GM23338 (cell line): ENCODE measurements at places on chromosomes 3 and 15.
A peak's percentile ranks its signal among the peaks of the same experiment; 100 is the strongest.

GRCh38 chr3:151940481-151940880 lies 67.0 kb downstream of the SUCNR1 start:
- DNase-seq: no peak

- no peak for DNase-seq
These were observed 49.1 kb upstream of the SEC22A start for GRCh38 chr3:123152687-123153086.

DNA sequence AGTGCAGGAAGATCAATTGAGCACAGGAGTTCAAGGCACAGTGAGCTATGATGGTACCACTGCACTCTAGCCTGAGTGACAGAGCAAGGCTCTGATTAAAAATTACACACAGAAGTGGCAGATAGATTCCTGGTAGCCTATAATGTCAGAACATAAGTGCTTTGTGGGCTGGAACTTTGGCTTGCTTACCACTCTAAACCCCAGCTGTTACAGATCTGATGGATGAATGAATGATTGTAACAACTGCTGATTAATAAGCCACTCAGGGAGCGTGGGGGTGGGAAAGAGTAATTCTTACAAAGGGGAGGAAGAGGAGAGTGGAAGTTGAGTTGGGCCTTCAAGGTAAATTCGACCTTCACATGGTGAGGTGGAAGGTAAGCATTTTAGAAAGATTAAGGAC lies 40.9 kb upstream of the PTPN23 start:
- no peak for DNase-seq

DNA sequence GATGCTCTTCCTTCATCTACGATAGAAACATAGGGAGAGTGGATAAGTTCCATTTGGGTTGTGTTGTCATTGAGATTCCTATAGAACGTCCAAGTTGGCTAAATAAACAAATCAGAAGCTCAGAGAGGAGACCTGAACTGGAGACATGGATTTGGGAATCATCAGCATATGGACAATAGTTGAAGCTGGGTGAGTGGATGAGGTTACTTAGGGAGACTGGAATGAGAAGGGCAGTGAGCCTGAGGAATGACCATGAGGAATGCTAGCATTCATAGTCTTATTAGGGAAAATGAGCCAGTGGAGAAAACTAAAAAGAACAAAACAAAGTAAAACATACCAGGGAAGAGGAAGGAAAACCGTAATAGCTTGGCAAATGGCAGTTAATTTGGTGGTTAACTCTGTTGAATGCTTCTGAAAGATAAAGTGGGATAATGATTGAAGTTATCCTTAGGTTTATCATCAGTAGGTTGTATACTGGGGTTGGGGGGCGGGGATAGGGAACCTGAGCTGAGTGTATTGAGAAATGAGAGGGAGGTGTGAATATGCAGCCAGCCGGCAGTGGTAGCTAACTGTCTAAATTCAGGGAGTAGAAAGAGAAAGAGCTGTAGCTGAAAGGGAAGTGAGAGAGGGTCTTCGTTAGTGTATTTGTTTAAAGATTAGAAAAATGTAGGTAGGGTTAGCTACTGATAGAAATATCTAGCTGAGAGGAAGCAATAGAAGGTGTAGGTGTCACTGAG lies 74.6 kb downstream of the ARHGEF26 start:
- peak; percentile 33 for DNase-seq

GRCh38 chr3:112489674-112490479 lies 9.4 kb downstream of the BTLA start:
- DNase-seq: no peak

DNA sequence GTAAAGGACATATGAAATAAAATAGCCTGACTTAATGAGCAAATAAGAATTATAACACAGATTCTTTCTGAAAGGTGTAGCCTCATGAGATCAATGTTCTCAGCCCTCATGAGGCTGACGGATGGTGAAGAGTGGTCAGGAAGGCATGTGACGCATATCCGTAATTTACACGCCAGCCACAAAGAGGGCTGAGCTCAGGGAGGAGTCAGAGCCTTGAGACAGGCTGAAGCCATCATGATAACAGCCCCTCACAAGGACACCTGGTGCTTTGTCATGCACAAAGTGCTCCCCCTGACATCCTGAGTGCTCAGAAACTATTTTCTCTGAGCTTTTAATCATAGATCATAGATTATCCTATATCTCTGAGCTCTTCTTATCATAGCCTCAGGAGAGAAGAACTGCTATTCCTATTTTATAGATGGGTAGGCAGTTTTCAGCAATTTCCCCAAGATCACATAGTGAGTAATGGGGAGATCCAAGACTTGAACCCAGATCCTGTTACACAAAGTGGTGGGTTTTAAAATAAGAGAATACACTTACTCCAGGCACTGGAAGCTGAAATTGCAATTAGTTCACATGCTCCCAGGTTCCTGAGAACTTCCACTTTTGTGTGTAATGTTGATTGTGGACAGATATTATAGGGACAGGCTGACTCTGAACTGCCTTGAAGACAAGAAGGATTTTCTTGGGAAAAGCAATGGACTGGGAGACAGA lies 267.1 kb downstream of the RPLP1 start:
- DNase-seq: no peak

- DNase-seq: peak; percentile 78
These were observed 12.1 kb downstream of the B3GNT5 start for GRCh38 chr3:183265157-183265642.
